ENCODE measurements at places on chromosomes 2 and 18.

DNA sequence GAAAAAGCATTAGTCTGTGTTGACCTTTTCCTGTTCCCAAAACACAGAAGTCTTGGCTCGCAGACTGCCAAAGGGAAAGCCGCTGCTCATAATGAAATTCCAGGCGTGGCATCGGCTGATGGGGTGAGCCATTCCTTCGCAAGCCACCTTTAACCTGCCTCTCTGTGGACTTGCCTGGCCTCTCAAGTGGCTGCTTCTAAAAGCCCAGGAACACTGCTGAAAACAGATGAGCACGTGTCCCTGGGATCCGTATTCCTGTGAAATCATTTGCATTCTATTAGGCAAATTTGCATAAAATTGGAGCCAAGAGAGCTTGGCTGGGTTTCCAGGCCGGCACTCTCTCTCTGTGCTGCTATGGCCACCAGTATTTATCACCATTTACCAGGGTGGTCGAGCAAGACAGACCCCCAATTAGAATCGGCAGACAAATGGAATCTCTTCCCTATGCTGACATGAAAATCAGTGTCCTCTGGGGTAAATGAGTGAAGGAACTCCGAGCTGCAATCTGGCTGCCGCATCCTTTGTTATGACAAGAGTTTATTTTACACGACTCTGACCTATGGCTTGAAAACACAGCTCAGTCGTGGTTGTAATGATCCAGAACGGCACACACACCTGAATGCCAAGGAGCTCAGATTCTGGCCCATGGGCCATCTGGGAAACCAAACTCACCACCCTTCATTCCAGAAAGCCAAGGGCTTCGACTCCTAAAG is 21.7 kb downstream of the BCL2 start:
- no peak for DNase-seq

DNA sequence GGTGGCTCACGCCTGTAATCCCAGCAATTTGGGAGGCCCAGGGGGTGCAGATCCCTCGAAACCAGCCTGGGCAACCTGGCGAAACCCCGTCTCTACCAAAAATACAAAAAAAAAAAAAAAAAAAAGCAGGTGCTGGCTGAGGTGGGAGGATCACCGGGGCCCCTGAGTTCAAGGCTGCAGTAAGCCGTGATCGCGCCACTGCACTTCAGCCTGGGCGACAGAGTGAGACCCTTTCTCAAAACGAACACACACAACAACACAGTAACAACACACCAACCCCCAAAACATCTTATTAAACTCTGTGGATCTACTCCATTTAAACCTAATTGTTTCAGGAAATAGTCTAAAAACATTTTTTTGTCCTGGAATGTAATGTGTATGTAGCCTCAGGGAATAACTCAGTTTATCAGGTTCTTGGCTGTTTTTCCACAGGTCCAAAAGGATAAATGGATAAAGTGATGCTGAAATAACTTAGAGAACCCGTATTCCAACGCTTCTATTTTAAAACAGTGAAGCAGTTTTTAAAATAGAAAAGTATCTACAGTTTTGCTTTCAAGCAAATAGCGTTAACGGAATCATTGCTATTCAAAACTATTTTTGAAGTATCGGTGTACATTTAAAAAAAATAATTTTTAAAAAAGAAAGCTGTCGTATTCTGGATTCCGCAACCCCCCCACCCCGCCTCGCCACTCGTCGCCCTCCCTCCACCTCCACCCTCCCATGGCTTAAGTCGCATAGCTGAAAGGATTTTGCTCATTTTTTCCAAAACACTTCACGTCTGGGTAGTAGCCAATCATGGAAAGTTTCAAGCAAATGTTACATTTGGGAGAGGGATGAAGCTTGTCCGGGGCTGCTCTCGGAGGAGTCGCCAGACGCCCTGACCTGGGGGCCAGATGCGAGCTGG is 895 bp upstream of the GLS start:
- DNase-seq: peak; percentile 63

- DNase-seq: peak; percentile 94
Observed at GRCh38 chr2:128754246-128754724, 435.6 kb upstream of the HS6ST1 start.

- DNase-seq: peak; percentile 30
Observed at GRCh38 chr18:5979971-5980457, 84.7 kb upstream of the TMEM200C start.

GRCh38 chr18:2306606-2307005 is 264.7 kb downstream of the METTL4 start:
- no peak for DNase-seq

GRCh38 chr2:170265321-170265720 is 87.4 kb downstream of the MYO3B start:
- DNase-seq: no peak

- no peak for DNase-seq
Observed at GRCh38 chr2:173891315-173892037, 73.7 kb downstream of the SP3 start.

GRCh38 chr2:42040643-42041278 is 7.1 kb upstream of the PKDCC start:
- DNase-seq: no peak

GRCh38 chr2:226683944-226684562 is 115.6 kb downstream of the IRS1 start:
- no peak for DNase-seq

GRCh38 chr2:176844461-176844860 is 368.1 kb upstream of the HNRNPA3 start:
- DNase-seq: no peak

DNA sequence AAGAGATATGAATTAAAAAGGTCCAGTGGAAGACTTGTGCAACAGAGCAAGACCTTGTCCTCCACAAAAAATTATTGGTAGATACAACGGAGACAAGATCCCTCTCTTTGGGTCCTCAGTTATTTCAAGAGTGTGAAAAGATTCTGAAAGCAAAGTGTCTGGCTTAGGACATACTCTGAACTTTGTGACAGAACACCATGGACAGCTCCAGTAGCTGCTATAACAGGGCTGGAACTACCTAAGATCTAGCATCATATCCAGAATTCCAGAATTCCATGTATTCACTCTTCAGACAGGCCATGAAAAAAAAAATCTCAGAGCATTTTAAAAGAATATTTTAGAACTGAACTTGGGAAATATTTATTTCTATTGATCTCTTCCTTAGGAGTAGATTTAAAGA is 74.8 kb upstream of the ZBTB14 start:
- peak; percentile 58 for DNase-seq

DNA sequence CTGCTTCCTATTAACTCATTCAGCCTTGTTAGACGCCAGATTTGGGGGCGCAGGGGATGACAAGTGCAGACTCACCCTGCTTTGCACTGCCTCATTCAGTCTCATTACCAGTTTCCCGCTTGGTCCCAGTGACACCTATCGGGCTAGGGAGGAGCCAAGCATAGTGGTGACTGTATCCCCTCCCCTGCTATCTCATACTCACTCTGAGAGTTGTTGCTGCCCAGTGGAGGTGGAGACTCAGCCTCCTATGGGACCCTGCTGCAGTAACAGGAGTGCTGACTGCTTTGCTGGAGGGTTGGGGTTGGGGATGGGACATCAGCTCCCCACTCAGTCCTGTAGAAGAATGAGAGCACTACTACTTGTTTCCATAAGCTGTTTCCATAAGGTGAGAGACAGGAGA is 21.3 kb upstream of the PIK3C3 start:
- DNase-seq: no peak

GRCh38 chr2:44616667-44617155 is 255.0 kb downstream of the CAMKMT start:
- DNase-seq: no peak

- DNase-seq: no peak
Observed at GRCh38 chr2:10890706-10891270, 20.9 kb upstream of the KCNF1 start.

- DNase-seq: no peak
Observed at GRCh38 chr18:69205925-69206324, 194.8 kb upstream of the DOK6 start.

- peak; percentile 14 for DNase-seq
Observed at GRCh38 chr2:208033701-208034502, 8.6 kb upstream of the PLEKHM3 start.

- DNase-seq: no peak
Observed at GRCh38 chr2:240440704-240441320, 5.3 kb downstream of the GPC1 start.

DNA sequence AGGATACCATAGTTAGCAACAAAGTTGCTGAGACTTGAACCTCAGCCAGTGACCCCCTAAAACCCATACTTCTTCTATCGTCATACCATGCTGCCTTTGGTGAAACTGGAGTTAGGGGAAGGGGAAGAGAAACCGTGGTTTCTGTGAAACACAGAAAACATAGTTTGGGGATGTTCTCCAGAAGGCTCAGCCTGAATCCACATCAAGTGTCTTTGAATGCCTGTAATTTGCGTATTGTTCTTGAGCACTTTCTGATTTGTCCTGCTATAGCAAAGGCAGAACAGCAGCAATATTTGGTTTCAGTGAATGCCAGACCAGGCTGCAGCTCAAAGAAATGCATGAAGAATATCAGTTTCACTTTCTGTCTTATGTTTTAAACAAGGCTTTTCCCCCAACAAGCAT is 258.7 kb downstream of the TTC32 start:
- no peak for DNase-seq

- peak; percentile 44 for DNase-seq
Observed at GRCh38 chr2:156589381-156590079, 153.4 kb downstream of the GPD2 start.

- DNase-seq: no peak
Observed at GRCh38 chr2:214801068-214801467, 8.4 kb downstream of the BARD1 start.

DNA sequence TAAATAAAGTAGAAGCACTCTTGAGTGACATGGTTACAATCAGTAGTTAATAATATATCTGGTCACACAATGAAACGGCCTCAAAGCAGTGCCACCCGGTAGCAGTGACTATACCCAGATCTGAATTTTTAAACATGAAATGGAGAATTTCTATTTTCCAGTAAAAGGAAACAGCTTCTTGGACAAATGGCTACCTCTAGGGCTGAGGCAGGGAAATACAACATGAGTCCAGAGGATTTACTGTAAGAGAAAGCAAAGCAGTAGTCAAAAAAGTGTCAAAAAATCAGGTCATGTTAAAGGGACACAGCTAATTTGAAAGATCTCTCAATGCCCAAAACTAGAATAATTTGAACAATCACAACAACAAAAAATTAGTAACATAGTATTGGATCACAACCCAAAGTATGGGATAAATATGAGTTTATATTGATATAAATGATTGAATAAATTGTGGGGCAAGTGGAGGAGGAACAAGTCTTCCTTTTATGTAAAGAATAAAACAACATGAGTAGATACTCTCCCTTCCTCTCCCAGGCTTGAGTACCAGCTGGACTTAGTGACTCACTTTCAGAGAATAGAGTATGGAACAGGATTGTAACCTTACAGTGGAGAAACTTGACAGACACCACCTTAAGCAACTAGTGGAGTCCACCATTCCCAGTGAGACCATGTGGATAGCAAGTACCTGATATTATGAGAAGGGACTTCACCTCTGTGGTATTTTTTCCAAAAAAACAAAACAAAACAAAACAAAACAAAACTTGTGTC is 180.8 kb downstream of the MBD2 start:
- DNase-seq: no peak

GRCh38 chr2:145812165-145812554 is 1292.2 kb upstream of the ZEB2 start:
- no peak for DNase-seq

DNA sequence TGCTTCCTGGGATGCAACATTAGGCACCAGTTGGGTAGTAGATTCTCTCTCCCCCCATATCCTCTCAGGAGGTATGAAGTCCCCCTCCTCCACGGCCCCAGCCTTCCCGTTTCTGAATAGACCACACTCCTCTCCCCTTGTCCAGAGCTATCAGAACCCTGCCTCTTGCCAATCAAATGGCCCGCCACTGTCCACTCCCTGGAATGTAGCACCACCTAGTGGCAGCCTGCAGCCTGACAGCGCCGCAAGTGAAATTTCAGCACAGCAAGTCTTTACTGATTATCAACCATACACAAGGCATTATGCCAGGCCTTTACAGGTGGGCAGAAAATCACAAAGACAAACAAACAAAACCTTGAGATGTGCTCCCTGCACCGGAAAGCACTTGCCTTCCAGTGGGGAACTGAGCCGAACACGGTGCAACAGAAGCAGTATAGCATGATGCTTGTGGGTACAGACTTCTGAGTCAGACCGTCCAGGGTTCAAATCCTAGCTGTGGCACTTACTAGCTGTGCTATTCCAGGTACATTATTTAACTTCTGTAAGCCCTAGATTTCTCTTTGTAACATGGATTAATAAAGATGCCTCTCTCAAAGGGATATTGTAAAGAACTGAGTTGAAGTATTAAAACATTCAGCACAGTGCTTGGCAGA is 174.0 kb downstream of the SMAD2 start:
- peak; percentile 69 for DNase-seq

DNA sequence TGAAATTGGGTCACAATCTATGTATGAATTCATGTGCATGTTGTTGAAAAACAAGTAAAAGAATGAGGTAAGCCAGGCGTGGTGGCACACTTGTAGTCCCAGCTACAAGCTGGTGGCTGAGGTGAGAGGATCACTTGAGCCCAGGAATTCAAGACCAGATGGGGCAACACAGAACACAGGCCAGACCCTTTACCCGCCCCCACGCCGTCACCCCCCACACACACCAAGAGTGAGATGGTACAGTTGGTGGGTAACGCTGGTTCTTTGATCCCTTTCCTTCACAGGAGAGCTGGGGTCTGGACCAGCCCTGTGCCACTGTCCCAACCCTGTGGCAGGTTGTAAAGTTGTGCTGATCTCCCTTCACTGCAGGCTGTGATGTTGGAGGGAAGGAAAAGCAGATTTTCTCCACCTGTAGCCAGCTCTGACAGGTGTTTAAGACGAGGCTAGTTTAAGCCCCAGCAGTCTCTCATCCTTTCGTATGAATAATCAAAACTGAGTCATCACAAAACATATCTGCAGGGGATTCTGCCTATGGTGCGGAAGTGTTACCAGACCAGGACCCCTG is 13.6 kb downstream of the B3GNT2 start:
- DNase-seq: no peak

DNA sequence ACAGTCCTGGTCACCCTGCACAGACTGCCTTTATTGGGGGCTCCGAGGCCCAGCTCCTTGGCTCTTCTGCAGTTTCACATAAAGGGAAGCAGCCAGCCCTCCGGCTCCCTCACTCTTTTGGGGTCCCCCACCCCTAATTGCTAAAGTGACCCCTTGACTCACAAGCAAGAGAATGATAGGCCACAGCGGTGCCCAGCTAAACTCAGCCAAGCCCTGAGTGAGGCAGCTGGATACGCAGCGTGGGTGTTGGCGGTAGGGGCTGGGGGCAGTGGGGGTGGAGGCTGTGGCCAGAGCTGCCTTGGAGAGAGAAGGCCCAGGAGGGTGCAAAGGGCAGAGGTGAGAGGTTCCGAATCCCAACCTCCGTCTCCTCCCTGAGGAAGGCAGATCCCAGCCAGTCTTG is 25.5 kb upstream of the ALPP start:
- DNase-seq: no peak

DNA sequence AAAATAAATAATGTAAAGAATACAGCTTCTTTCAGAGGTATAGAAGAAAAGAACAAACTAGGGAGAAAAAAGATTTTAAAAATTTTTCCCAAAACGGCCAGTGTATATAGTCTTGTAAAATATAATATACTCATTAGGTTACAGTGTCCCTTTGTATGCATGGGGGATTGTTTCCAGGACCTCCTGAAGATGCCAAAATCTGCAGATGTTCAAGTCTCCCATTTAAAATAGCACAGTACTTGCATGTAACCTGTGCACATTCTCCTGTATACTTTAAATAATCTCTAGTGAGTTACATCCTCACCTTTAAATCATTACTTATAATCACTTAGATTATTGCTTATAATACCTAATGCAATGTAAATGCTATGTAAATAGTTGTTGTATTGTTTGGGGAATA is 80.6 kb upstream of the LRRTM4 start:
- no peak for DNase-seq

- no peak for DNase-seq
Observed at GRCh38 chr2:231318436-231318835, 77.1 kb upstream of the B3GNT7 start.

- no peak for DNase-seq
Observed at GRCh38 chr2:45823723-45824206, 172.3 kb downstream of the PRKCE start.

Measured in cardiac muscle cell (in vitro differentiated cells and primary cell).